ENCODE measurements at places on chromosomes 6 and 20.
A peak's percentile ranks its signal among the peaks of the same experiment; 100 is the strongest.

DNA sequence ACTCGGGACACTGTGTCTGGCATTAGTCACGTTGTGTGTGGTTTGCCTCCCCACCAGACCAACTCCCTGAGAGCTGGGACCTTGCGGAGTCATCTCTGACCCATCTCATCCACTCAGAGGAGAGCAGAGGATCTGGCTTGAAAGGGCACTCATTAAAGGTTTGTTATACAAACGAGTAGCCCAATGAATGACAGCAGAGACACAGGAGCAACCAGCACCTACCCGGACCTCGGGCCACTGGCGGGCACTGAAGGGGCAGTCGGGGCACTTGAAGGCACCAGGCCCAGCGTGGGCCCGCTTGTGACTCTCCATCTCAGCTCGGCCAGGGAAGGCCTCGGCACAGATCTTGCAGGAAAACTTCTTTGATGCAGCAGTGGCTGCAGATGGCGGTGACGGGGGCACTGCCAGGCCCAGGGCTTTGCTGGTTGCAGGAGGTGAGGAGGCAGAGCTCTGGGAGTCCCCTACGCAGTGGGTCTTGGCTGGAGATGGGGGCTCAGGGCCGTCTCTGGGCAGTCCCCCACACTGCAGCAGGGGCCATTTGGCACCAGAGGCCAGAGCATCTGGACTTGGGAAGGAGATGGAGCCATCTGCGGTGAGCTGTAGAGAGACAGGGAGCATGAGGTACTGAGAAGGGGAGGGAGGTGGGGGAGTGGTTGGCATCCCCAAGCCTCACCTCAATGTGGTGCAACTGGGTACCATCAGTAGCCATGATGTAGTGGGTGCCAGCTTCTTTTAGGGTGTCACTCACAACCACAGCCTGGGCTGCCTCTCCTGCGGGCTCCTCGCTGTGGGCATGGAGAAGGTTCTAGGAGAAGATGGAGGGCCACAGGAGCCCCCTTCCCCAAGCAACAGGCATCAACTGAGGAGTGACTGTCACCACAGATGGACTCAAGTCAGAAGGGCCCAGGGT is 17.7 kb downstream of the PCIF1 start:
- no peak for DNase-seq

DNA sequence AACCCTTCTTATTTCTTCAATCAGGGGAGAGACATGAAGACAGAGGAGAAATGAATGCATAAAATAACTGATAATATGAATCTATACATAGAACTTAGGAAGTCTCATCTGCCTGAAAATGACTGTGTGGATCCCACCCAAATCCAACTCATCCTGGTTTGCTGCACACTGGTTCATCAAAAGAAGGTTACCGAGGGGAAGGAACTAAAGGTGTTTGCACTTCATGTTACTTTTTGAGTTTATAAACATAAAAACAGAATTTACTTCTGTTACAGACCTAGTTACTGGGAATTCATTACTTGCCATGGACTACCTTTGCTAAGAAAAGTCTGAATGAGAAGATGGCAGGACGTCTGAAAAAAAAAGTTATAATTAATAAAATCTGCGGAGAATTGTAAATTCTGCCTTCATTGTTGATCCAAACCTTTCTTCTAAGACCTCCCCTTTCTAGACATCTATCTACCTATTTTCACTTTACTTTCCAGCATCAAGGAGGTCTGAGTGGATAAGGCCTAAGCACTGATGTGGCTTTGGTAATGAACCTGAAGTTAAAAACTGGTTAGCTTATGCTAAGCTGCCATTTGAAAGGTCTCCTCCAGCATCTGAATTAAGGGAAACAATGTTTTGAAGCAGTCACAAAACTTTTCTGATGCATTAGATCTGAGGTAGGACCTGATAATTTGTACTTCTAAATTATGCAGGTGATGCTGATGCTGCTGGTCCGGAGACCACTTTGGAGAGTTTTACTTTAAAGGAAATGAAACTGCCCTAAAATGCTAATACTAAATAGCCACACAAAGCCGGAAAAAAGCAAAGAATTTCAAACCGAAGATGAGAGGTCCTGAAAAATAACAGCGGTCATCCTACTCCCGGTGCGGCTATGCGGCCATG is 84.0 kb downstream of the HFE start:
- no peak for DNase-seq

DNA sequence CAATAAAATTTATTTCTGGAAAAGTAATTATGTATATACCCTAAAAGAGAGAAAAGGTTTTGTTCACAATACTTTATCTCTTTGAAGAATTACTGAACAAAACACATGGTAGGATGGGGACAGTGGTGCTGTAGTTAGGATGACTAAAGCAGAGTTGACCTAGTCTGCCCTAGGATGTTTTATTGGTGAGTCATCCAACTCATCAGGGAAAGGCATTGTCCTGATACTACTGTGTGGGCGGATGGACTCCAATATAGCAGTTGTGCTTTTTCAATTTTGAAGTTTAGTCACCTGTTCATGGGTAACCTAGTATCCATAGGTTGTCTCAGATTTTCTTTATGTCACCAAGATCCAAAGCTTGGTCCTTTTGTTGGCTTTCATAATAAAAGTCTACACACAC is 53.3 kb upstream of the EYS start:
- DNase-seq, result no peak

DNA sequence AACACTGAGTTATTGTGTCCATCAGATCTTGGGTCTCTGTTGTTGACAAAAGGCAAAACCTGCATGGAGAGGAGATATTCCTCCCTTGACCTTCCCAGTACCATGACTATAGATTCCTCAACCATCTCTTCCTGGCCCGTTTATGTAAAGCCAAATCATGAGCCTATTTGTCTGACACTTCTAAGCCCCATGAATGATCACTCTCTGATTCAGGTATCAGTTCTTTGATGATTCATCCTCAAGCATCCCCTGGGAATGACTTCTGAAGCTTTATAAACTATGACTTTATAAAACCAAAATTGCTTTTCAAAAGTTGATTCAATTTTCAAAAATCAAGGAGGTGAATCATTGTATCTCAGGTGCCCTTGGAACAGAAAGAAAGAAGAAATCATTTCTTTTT is 78.7 kb upstream of the LOC128125822 start:
- no peak for DNase-seq

DNA sequence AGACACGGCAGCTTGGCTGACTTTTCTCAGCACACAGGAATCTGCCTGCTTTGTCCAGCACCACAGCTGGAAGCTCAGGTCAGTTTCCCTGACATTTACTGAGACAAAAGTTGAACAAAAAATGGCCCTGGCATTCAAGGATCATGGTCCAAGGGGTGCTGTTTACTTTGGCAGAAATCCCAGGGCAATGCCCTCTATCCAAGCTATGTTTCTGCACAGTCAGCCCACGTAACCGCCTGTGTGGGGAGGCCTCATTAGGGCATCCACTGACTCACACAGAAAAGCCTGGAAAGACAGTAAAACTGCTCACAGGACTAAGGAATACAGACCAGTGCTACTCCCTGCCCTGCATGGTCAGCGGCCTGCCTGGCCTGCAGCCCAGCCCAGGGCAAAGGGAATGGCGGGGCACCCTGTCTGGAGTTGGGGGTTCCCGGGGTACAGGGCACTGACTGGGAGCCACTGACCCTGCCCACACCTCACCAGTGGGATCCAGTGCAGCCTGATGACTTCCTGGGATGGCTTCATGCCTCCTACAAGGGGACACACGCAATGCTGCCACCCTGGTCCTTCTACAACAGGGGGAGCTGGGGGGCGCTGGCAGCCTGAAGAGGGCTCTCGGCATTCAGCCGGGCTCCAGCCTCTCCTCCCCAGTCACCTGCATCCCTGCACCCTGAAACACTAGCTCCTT is 77.1 kb downstream of the NINL start:
- DNase-seq, result peak; percentile 58

GRCh38 chr20:24735263-24735662 is 213.8 kb upstream of the CST7 start:
- no peak for DNase-seq

DNA sequence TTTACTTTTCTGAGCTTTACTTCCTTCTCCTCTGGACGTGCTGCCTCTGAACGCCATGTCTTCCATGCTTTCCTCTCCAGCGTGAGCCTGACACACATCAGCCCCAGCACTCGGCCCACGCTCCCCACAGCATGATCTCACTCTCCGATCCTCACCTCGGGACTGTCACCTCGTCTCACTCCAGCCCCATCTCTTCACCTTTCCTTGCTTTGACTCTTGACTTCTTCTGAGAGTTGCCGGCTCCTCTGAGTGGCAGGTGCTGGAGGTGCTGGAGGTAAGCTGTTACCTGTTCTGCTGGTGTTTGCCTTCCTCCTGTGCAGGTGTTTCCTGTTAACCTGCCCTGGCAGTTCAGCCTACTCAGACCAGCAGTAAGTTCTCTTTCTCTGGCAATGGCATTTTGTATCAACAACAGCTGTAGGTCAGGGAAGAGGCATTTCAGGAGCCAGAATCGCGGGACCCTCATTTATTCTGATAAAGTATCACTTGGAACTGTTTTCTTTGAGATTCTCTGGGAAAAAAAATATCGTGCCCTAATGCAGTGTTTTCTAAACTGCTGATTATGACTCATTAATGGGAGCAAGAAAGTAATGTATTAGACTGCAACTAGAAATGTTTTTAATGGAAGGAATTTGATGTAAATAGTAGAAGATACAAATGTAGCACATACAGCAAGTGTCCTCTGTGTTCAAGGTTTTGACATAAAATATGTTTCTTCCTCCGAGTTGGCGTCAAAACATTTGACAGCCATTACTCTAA is 106.5 kb downstream of the ARID1B start:
- no peak for DNase-seq

DNA sequence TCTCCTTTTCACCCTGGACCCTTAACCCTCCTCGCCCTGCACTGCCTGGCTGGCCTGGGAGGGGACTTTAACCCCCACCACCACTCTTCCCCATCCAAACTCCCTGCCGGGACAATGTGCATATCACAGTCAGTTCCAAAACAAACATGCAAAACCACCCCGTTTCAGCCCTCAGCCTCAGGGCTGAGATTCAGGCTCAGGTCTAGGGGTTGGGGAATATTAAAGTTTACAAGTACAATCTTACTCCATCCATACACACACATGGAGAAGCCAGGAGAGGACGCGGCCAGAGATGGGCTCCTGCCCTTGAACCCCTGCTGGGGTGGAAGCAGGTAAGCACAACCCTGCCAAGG is 534 bp downstream of the KIAA1755 start:
- no peak for DNase-seq

DNA sequence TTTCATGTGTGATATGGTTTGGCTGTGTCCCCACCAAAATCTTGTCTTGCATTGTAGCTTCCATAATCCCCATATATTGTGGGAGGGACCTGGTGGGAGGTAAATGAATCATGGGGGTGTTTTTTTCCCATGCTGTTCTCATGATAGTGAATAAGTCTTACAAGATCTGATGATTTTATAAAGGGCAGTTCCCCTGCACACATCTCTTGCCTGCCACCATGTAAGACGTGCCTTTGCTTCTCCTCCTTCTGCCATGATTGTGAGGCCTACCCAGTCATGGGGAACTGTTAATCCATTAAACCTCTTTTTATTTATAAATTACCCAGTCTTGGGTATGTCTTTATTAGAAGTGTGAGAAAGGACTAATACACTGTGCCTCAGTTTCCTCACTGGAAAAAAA is 4.2 kb upstream of the IL22RA2 start:
- no peak for DNase-seq

DNA sequence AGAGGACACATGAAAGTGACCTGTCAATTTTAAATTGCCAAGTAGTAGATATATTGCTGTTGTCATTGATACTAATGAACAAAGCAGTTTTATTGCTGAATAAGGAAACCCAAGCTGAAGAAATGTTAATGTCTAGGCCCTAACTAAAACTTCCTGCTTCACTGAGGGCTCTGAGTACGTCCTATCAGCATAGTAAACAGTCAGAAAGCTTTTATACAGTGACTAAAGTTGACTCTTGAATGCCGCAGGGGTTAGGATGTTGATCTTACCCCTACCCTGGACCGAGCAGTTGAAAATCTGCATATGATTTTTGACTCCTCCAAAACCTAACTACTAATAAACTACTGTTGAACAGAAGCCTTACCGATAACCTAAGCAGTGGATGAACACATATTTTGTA is 149.0 kb downstream of the HIVEP2 start:
- no peak for DNase-seq

- DNase-seq, result no peak
These were observed 22.4 kb upstream of the BACH2 start for GRCh38 chr6:90319044-90319443.
